ENCODE measurements at places on chromosomes 11 and 22. TPM values are rescaled to one million over a fixed set of nuclear protein-coding genes. Genes with fewer than 3 reads are reported as not detected.

Gene MS4A8
- not detected for total RNA-seq

Gene FOLH1
- 0.54 TPM for total RNA-seq

Gene KRTAP5-2
- not detected for total RNA-seq

DNA sequence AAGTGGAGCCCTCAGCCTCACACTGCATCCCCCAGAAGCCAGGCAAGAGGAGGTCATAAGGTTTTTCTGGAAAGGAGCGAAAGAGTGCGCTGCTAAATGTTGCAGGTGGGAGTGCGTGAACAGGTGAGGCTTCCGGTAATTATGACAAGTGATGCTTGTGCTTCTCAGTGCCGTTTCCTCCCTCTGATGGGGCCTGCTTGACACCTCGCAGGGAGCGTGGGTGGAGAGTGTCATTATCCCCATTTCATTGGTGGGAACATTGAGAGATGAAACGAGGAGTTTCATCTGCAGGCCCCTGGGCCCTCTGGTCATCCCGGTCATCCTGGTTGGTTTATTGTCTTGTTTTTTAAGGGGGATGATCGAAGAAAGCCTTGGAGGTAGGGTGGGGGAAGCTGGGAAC is 57.5 kb downstream of the BCR start:
- DNase-seq: no peak

GRCh38 chr11:66073669-66074068 is 3.6 kb downstream of the PACS1 start:
- no peak for DNase-seq

DNA sequence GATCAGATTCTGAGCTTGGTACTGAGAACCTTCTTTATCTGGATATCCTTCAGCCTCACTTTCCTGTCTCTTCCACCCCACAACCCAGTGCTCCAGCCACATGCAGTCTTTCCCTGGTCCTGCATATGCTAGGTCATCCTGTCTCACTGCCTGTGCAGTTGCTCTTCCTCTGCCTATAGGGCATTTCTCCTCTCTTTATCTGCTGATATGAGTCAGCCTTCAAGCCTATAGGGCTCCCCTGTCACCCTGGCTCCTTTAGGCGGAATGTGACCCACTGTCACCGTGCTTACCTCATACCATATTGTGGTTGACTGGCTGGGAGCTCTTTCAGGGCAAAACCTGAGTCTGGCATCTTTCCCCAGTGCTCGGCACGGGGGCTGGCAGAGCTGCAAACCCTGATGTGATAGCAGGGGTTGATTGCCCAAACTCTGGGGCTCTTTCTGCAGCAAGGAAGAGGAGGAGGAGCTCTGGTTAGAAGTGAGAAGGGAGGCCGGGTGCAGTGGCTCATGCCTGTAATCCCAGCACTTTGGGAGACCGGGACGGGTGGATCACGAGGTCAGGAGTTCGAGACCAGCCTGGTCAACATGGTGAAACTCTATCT is 26.3 kb downstream of the MEI1 start:
- DNase-seq: no peak

DNA sequence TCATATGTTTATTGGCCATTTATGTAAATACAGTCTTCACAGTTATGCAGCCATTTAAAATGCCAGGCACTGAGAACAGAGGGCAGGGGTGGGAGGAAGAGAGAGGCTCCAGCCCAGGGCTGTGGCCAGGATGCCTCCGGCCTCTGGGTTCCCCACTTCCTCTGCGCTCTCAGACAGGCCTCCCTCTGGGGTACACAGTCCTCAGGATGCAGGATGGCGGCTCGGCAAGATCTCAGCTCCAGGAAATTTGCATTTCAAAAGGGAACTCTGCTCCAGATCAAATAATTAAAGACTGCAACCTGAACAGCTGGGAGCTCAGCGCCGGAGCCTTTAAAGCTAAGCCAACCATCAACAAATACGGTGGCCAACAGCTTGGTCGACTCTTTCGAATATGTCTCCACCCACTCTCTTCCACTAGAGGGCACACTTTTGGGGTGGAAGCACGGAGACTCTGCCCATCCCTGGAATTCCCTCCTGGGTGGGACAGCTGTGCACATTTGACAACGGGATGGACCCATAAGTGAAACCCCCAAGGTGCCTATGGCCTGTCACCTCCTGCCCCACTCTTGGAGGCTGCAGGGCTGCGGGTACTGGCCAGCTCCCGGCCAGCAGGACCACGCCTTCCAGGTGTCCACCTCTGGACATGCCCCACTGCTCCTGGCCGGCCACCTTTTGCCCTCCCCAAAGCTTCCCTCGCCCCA is 1044.7 kb downstream of the BRD1 start:
- no peak for DNase-seq
